ENCODE measurements at places on chromosomes 5 and 9. TPM values are rescaled to one million over a fixed set of nuclear protein-coding genes. Genes with fewer than 3 reads are reported as not detected.

Gene OBP2B
- total RNA-seq, result not detected

- DNase-seq, result no peak
- H3K36me3 ChIP-seq, result no peaks in the 10 kb centered on the region
- H3K27me3 ChIP-seq, result no peaks in the 10 kb centered on the region
- no peaks in the 10 kb centered on the region for H3K4me1 ChIP-seq
- H3K4me3 ChIP-seq, result no peak overlapping the region
- H3K27ac ChIP-seq, result no peak overlapping the region
Observed at GRCh38 chr5:115084246-115084793, 85.4 kb downstream of the TRIM36 start.

Gene NME5
- total RNA-seq, result not detected

DNA sequence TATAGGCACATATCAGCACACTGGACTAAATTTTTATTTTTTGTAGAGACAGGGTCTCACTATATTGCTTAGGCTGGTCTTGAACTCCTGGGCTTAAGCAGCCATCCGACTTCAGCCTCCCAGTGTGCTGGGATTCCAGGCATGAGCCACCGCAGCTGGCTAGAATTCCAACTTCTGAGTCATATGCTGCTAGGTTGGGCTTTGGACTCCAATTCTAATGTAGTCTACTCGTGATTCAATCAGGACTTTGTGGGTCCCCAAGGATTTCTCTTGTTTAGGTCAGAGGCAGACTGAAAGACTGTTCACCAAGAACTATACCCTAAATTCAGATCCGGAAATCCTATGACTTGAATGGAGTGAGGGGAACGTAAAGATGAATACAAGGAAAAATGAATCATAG lies 68.2 kb upstream of the CHD1 start:
- H3K36me3 ChIP-seq, result no peaks in the 10 kb centered on the region
- no peaks in the 10 kb centered on the region for H3K27me3 ChIP-seq
- no peak overlapping the region for H3K27ac ChIP-seq

Gene LHX6
- total RNA-seq, result not detected

Gene FSD1L
- 0.54 TPM for total RNA-seq

GRCh38 chr9:136248951-136249876 lies 3.6 kb upstream of the QSOX2 start:
- peaks cover 11% of the 10 kb centered on the region for H3K4me1 ChIP-seq
- H3K36me3 ChIP-seq, result no peaks in the 10 kb centered on the region
- no peak overlapping the region for H3K4me3 ChIP-seq
- H3K27me3 ChIP-seq, result no peaks in the 10 kb centered on the region
- no peak overlapping the region for H3K27ac ChIP-seq

DNA sequence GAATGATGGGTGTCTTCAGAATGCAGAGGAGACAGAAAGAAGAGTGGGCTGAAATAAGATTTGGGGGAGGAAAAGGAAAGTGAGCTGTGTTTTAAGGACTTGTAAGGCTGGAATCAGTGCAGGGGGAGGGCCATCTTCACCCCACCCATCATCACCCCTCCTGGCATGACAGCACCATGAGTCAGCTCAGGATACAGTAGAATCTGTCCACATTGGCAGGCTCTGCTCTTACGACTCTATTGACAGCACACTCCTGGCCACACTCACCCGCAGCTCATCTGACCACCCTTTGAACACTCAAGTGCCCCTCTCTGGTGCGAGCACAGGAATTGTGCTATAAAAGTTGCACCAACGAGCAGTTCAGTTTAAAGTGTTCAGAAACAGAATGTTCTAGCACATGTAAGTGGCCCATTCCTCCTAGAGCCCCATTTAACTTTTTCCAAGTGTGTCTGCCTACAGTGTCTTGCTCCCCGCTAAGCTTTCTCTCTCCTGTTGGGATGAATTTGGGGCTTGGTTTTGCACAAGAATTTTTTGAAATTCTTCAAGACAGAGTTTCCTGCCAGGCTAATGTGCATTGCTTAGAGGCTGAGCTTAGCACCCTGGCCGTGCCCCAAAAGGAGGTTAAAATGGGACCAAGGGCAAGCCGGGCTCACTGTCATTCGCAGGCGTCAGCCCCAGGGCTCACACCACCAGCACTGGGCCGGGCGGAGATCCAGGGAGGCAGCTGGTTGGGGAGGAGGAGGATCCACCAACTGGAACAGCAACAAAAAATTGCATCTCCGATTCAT lies 12.0 kb downstream of the ADRA1B start:
- H3K27ac ChIP-seq, result no peak overlapping the region
- H3K4me1 ChIP-seq, result no peaks in the 10 kb centered on the region
- no peaks in the 10 kb centered on the region for H3K36me3 ChIP-seq
- no peak for DNase-seq

DNA sequence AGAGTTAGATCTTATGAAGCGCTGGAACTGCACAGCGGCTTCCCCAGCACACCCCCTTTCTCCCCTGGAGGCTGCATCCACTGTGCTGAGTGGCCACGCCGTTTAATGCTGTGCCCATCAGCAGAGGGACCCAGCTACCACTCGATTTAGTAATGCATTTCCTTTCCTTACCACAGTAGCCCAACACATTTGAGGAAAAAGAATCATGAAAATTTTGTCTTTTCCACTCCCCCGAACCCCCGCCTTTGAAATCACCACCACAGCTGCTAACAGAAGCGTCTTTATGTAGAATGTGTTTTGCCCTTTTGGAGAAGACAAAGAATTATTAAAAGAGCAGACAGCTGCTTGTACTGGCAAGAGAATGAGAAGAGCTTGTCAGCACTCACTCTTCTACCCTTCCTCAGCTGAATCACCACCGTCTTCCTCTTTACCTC lies 73.2 kb downstream of the ACER2 start:
- DNase-seq, result no peak
- no peak overlapping the region for H3K27ac ChIP-seq
- H3K4me3 ChIP-seq, result no peak overlapping the region
- no peaks in the 10 kb centered on the region for H3K4me1 ChIP-seq
- no peaks in the 10 kb centered on the region for H3K27me3 ChIP-seq

DNA sequence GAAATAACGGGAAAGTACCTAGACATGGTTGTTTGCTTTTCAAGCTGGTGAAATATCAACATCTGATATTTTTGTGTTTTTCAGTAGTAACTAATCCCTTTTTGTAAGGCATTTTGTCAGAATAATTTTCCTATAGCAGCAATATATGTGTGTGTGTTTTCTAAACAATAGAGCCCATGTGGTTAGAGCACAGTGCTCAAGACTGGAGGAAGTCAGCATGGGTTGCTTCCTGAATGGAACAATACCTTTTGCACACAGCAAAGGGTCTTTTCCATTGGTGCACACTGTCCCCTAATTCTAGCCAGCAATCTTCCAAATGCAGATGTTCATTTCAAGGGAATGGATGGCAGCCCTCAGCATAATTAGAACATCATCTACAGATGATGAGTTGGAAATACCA lies 270.1 kb downstream of the AOPEP start:
- H3K4me3 ChIP-seq, result no peak overlapping the region
- no peak for DNase-seq
- H3K4me1 ChIP-seq, result no peaks in the 10 kb centered on the region
- peaks cover 4% of the 10 kb centered on the region for H3K27me3 ChIP-seq
- H3K36me3 ChIP-seq, result no peaks in the 10 kb centered on the region

GRCh38 chr5:142000704-142001484 lies 11.9 kb downstream of the GNPDA1 start:
- no peaks in the 10 kb centered on the region for H3K27me3 ChIP-seq
- H3K27ac ChIP-seq, result no peak overlapping the region
- H3K4me3 ChIP-seq, result no peak overlapping the region
- H3K4me1 ChIP-seq, result no peaks in the 10 kb centered on the region
- DNase-seq, result no peak

DNA sequence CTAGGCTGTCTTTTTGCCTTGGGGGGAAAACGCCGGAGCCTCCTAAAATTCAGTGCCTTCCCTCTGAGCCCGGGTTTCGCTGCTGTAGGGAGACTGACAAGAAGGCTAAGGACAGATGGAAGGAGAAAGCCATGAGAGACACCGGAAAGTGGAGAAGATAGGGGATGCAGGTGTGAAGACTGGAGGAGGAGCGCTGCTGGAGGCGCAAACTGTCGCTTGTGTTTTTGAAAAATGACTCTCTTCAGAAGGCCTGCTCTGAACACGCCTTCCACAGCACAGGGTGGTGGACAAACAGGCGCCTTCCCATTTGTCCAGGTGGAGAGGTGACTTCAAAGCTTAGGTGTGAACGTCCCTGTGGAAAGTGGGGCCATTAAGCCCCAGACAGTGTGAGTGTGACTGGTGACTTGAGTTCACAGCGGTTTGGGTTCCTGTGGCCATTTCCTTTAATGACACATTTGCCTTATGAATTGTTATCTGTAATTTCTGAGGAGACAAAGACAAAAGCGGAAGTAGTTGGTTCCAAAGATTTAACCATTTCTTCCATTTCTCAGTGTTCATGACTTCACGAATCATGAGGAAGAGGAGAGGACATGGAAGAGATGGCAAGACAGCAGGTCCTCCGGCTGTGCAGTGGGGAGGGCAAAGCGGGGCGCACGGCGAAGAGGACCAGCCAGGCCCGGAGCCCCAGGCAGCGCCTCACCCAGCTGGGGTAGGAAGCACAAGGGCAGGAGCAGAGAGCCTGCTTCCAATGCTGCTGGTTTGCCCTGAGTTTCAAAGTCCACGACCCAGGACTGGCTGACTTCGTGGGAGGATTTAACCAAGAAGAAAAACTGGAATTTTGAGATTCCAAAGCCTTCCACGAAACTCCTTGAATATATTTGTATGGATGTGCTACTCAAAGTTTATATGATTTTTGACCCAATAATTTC lies 27.8 kb upstream of the SEMA4D start:
- peaks cover 93% of the 10 kb centered on the region for H3K4me1 ChIP-seq
- peak overlapping the region; percentile 72 for H3K27ac ChIP-seq
- H3K27me3 ChIP-seq, result no peaks in the 10 kb centered on the region
- no peak overlapping the region for H3K4me3 ChIP-seq
- DNase-seq, result no peak
- H3K36me3 ChIP-seq, result no peaks in the 10 kb centered on the region

Gene IGIP
- 5.1 TPM for total RNA-seq

Gene LRSAM1
- 21.7 TPM for total RNA-seq

DNA sequence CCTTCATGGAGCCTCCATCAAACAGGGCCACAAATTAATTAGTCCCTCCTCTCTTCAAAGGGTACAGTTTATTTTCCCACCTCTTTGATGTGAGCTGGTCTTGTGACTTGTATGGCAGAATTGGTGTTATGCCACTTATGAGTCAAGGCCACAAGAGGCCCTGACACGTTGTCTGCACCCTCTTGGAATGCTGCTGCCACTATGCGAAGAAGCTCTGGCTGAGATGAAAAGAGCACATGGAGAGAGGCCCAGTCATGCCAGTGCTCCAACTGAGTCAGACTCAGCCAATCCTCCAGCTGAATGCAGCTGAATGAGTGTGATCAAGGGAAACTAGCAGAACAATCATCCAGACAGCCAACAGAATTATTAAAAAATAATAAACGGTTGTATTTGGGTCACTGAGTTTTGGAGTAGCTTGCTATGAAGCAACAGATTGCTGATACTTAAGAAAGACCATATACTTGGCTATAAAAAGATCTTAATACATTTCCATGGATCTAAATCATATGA lies 128.3 kb downstream of the MARCHF11 start:
- H3K27ac ChIP-seq, result no peak overlapping the region
- no peaks in the 10 kb centered on the region for H3K36me3 ChIP-seq
- H3K27me3 ChIP-seq, result no peaks in the 10 kb centered on the region
- DNase-seq, result no peak
- no peak overlapping the region for H3K4me3 ChIP-seq

GRCh38 chr5:92945605-92946097 lies 635.4 kb downstream of the NR2F1-AS1 start:
- no peak for DNase-seq
- no peaks in the 10 kb centered on the region for H3K36me3 ChIP-seq
- no peaks in the 10 kb centered on the region for H3K27me3 ChIP-seq
- H3K4me1 ChIP-seq, result no peaks in the 10 kb centered on the region
- no peak overlapping the region for H3K27ac ChIP-seq

GRCh38 chr9:16154521-16155078 lies 601.8 kb downstream of the CCDC171 start:
- H3K4me1 ChIP-seq, result no peaks in the 10 kb centered on the region
- no peak overlapping the region for H3K4me3 ChIP-seq

Gene ITK
- 297 TPM for total RNA-seq

DNA sequence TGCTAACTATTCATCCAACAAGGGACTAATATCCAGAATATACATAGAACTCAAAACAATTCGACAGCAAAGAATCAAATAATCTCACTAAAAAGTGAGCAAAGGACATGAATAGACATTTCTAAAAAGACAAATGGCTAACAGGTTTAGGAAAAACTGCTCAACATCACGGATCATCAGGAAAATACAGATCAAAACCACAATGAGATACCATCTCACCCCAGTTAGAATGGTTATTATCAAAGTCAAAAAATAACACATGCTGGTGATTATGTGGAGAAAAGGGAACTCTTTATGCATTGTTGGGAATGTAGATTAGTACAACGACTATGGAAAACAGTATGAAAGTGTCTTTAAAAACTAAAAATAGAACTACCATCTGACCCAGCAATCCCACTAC lies 150.1 kb downstream of the DEPDC1B start:
- no peaks in the 10 kb centered on the region for H3K4me1 ChIP-seq
- H3K27me3 ChIP-seq, result no peaks in the 10 kb centered on the region
- DNase-seq, result no peak
- no peak overlapping the region for H3K27ac ChIP-seq
- H3K36me3 ChIP-seq, result no peaks in the 10 kb centered on the region

Gene FOXD4
- 0.22 TPM for total RNA-seq

DNA sequence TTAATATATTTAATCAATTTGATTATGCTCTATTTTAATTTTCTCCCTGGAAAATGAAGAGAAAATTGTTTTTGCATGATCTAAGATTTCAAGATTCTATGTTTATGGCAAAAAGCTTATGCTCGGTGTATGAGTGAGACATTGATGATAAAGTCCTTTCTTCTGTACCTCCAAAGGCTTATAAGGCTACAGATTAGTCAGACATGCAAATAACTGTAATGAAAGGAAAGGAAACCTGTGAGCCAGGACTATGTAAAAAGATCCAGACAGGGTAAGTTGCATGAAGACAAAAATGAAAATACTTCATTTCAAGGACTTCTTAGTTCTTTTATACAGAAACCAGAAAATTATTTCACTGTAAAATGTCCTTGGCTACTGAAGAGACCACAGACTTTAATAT lies 52.2 kb upstream of the EDIL3 start:
- no peaks in the 10 kb centered on the region for H3K27me3 ChIP-seq
- H3K4me3 ChIP-seq, result no peak overlapping the region
- DNase-seq, result no peak
- no peaks in the 10 kb centered on the region for H3K4me1 ChIP-seq

Gene KIF24
- 0.15 TPM for total RNA-seq

DNA sequence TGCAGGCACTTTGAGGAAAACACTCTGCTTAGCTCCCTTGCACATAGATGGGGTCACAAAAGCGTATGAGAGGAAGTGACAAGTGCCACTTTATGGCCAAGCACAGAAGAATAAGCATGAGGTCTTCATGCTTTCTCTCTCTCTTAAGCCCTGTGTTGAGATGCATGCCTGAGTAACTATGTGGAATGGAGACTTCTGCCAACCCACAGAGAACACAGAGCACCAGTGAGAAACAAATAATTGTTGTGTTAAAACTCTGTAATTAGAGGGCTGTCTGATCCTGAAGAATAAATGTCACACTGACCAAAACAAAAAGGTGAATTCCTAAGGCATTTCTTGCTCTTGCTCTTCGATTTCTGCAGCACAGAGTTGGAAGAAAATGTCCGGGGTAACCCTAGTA lies 488.5 kb downstream of the CTNND2 start:
- H3K27ac ChIP-seq, result no peak overlapping the region
- H3K4me1 ChIP-seq, result no peaks in the 10 kb centered on the region
- H3K4me3 ChIP-seq, result no peak overlapping the region
- H3K27me3 ChIP-seq, result no peaks in the 10 kb centered on the region
- DNase-seq, result no peak
- H3K36me3 ChIP-seq, result no peaks in the 10 kb centered on the region

Data from naive thymus-derived CD4-positive, alpha-beta T cell (primary cell).